ENCODE measurements at places on chromosomes 7 and 10.

DNA sequence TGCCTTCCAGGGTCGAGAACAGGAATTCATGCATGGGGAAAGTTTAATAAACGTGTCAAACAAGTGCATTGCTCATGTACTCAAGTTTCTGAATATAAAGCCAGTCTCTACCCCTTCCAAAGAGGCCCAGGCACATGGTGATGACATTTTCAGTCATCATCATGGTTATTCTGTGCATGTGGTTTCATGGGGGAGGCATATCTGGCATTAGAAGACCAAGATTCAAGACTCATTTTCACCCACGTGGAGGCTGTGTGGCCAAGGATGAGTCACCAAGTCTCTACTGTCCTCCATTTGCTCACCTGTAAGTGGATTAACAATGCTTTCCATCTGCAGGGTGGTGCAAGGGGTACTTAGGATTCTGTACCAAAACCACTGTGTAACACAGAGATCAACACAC, 34.0 kb upstream of the CNPY1 start:
- no peak for DNase-seq

- no peak for DNase-seq
Observed at GRCh38 chr7:77580762-77581350, 43.8 kb downstream of the PTPN12 start.

- no peak for DNase-seq
Observed at GRCh38 chr7:42219447-42219846, 17.6 kb downstream of the GLI3 start.

- DNase-seq = no peak
Observed at GRCh38 chr7:82678716-82679115, 235.1 kb upstream of the CACNA2D1 start.

DNA sequence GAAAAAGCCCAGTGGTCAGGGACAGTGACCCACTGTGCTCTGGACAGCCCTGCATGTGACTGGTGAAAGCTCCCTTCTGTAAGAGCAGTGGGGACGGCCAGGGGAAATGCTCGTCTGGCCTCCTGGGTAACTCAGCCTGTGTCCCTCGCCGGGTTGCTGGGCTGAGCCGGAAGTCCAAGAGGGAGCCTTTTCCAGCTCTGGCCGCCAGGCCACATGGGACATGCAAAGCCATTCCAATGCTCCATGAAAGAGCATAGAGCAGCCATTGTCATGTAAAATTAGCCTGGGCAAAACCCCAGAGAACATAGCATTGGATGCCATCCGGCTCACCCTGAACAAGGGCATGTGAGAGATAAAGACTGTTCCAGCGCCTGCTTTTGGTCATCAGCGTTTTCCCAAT, 64.9 kb upstream of the ADRB1 start:
- no peak for DNase-seq

GRCh38 chr7:100568176-100568895, 5.4 kb downstream of the SAP25 start:
- no peak for DNase-seq

- DNase-seq = no peak
Observed at GRCh38 chr10:114565066-114565465, 93.0 kb downstream of the ABLIM1 start.

DNA sequence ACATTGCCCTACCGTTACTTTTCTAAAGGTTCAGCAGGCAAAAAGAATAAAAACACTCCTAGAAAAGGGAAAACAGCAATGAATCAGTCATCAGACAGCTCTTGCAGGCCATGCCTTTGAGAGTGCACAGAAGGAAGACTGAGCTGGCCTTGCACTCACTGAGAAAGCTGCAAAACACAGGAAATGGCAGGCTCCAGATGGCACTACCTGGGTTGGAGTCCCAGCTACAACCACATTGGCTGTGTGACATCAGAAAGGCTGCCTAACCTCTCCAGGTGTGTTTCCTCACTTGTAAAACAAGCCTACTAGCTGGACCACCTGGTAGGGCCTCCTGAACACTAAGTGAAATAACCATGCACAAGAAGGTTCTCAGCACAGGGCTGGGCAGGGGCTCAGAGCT, 113.7 kb downstream of the SFMBT2 start:
- no peak for DNase-seq

GRCh38 chr10:15320522-15321203, 50.4 kb downstream of the FAM171A1 start:
- no peak for DNase-seq

All from skeletal muscle cell (primary cell).